WTC11 (cell line): ENCODE measurements at places on chromosomes 13 and 19. TPM values are rescaled to one million over a fixed set of nuclear protein-coding genes. Genes with fewer than 3 reads are reported as not detected.

GRCh38 chr13:38563739-38564138 lies 123.1 kb upstream of the FREM2 start:
- H3K4me1 ChIP-seq = peaks cover 5% of the 10 kb centered on the region
- H3K27me3 ChIP-seq = no peaks in the 10 kb centered on the region
- H3K4me3 ChIP-seq = no peak overlapping the region
- DNase-seq = no peak

DNA sequence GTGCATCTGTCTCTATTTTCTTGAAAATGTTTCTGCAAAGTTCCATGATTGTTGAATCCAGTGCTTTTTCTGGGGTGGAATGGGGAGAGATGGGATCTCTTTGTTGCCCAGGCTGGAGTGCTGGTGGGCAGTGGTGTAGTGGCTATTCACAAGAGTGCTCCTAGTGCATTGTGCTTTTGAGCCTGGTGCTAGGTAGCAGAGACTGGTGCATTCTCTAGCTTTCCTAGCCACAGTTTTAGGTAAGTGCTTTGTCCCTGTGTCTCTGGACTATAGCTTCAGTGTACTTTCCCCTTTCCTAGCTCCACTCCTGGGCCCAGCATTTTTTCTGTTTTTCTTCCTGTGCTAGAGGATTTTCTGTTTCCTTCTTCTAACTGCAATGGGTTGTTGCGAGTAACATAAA lies 825.6 kb downstream of the SLITRK6 start:
- peak overlapping the region; percentile 36; the same call in 1 of the 2 replicates for H3K27ac ChIP-seq
- no peaks in the 10 kb centered on the region for H3K27me3 ChIP-seq
- no peak for DNase-seq
- peaks cover 16% of the 10 kb centered on the region for H3K36me3 ChIP-seq
- H3K4me1 ChIP-seq = peaks cover 20% of the 10 kb centered on the region
- H3K4me3 ChIP-seq = no peak overlapping the region

DNA sequence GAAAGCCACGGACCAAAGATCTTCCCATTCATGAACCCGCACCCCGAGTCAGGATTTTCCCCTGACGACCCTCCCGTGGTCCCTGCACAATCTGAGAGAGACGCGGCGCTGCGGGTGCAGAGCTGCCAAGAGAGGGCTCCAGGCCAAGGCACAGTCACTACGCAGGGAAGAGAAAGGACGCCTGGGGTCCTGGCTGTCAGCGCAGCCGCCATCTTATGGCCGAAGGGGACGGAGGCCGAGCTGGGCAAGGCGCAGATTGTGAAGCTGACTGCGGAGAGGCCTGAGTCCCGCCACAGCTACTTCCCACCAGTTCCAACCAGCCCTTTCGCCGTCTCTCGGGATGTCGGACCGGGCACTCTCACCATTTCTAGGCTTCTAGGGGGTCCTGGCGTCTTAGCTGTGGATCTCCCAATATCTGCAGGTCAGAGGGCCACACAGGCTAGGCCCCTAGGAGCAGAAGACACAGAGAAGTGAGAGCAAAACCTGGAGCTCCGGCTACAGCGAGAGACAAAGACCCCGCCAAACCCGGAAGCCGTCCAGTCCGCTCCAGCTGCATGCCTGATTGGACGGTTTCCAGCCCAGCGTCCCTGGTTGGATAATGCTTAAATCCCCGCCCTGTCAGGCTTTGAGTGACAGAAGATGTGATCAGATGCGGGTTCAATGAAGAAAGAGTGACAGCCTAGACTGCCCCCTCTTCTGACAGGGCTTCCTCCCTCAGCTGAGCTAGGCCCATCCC lies at the start of gene ZNF100:
Gene ZNF100, minus strand, starts transcription at position 515 of the 736 bp plus-strand sequence. Its CDS starts 150 bp downstream, at position 365.
- H3K36me3 ChIP-seq = peaks cover 39% of the 10 kb centered on the region
- H3K4me1 ChIP-seq = peaks cover 10% of the 10 kb centered on the region
- peak within 1 kb of the TSS; percentile 97 for H3K27ac ChIP-seq
- H3K4me3 ChIP-seq = peak within 1 kb of the TSS; percentile 98
- DNase-seq = peak; percentile 89

- no peak overlapping the region for H3K4me3 ChIP-seq
- H3K4me1 ChIP-seq = peaks cover 3% of the 10 kb centered on the region; the same call in 1 of the 2 replicates
These were observed 80.1 kb downstream of the IPO5 start for GRCh38 chr13:98033277-98034247.

The FCAR gene
- total RNA-seq = 0.22 to 0.39 TPM in 2 of 3 replicates, not detected in the other

- H3K4me1 ChIP-seq = peaks cover 25% of the 10 kb centered on the region
- peak overlapping the region; percentile 25 for H3K27ac ChIP-seq
These were observed 22.0 kb upstream of the CD177 start for GRCh38 chr19:43331435-43332010.

DNA sequence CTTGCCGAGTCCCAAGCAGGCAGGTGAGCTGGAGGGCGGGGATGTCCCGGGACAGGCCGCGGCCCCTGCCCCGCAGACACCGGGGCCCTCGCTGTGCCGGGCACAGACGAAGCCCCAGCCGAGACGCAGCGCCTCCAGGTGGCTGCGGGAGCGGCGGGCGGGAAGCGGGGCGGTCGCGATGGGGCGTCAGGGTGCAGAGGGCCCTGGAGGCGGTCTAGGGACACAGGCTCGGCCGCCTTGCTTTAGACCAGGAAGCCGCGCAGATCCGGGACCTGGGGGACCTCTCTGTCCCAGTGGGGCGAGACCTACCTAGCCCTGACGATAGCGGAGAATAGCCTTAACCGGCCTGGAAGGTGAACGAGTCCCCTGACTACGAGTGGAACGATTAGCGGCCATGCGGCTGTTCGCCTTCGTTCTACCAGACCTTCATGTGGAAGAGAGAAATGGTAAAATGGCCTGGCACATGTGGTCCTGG lies 4.2 kb upstream of the ZNF564 start:
- no peak overlapping the region for H3K27ac ChIP-seq
- peaks cover 17% of the 10 kb centered on the region for H3K27me3 ChIP-seq
- peaks cover 10% of the 10 kb centered on the region; the same call in 1 of the 2 replicates for H3K4me1 ChIP-seq
- H3K36me3 ChIP-seq = no peaks in the 10 kb centered on the region

DNA sequence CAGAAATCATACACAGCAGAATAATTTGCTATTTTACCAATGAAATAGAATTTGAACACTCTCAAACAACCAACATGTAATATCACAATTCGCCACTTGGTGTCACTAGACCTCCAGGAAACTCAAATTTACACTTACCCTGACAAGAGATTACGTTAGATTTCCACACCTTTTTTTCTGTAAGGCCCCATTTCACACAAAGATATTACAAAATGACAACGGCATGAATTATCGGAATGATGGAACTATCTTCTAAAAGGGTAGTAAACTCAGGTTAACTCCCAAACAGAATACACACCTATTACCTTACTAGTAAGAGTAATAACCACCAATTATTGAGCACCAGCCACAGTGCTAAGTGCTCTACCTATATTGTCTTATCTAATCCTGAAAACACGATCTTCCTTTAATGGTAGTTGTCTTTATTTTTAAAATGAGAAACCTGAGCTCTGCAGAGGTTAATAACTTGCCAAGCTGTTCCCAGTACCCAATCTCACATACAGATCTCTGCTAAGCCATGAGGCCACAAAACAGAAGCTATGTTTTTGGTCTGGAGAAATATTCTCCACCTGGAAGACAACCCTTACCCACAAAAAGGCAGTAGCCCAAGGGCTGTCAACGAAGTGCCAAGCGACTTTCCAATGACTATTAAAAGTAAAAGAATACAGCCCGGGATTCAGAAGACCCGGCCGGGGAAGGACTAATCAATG lies 152.4 kb downstream of the DCLK1 start:
- no peak overlapping the region for H3K27ac ChIP-seq
- peaks cover 39% of the 10 kb centered on the region for H3K36me3 ChIP-seq
- peaks cover 16% of the 10 kb centered on the region for H3K4me1 ChIP-seq
- no peaks in the 10 kb centered on the region for H3K27me3 ChIP-seq
- no peak overlapping the region for H3K4me3 ChIP-seq
- peak; percentile 27 for DNase-seq

DNA sequence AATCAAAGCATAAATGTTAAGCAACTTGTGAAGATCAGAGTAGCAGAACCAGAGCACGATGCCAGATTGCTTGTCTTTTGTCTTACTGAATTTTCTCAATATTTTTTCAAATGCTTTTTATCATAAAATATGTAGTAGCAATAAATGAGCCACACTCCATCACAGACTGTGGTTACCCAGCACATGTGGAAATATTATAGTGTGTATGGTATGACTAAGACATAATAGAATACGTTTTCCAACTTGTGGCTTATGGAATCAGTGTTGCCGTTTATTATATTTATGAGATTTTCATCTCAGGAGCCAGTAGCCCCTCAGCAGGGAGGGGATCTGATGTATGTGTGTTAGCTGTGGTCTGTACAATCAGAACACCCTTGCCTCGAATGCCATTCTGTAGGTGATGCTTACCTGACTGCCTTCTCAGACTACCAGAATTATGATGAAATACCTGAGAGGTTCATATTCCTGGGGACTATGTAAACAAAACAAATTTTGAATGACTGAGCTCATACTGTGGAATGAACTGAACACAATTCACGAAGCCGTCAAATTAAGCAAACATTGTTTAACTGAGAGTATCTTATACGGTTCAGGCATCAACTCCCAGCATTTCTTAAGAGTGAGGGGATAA lies 1.9 kb downstream of the SCEL start:
- no peaks in the 10 kb centered on the region for H3K4me1 ChIP-seq
- no peak overlapping the region for H3K4me3 ChIP-seq
- no peak for DNase-seq
- H3K27ac ChIP-seq = no peak overlapping the region
- H3K36me3 ChIP-seq = no peaks in the 10 kb centered on the region
- H3K27me3 ChIP-seq = no peaks in the 10 kb centered on the region

DNA sequence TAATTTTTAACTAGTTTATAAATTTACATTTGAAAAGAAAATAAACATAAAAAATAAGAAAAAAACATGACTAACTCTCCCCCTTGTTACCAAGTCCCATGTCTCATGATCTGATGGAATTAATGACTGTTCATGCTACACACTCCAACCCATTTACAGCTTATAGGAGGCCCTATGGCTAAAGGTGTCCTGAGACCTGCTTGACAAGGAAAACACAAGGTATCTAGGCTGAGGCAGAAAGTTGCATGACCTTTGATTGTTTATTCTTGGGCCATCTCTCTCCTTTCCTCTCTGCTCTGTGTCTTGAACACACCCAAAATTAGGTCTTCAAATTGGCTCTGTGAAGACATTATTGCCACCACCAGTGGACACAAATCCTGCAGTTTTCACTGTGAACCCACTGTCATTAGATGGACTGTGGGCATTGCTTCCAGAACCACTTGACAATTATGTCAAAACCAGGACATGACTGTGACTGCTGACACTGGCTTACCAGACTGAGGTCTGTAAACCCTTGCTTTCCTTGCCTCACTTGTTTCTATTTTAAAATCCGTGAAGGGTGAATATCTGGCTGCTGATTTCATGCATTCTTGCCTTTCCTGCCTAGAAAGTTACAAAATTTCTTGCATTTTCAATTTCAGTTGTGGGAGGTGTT lies 386.5 kb upstream of the SPRY2 start:
- H3K36me3 ChIP-seq = peaks cover 6% of the 10 kb centered on the region; the same call in 1 of the 2 replicates
- H3K27me3 ChIP-seq = no peaks in the 10 kb centered on the region
- no peaks in the 10 kb centered on the region; the same call in 1 of the 2 replicates for H3K4me1 ChIP-seq

The ZNF506 gene
- total RNA-seq = 15.7 to 20.8 TPM (median 17.9 TPM) in 3 replicates

DNA sequence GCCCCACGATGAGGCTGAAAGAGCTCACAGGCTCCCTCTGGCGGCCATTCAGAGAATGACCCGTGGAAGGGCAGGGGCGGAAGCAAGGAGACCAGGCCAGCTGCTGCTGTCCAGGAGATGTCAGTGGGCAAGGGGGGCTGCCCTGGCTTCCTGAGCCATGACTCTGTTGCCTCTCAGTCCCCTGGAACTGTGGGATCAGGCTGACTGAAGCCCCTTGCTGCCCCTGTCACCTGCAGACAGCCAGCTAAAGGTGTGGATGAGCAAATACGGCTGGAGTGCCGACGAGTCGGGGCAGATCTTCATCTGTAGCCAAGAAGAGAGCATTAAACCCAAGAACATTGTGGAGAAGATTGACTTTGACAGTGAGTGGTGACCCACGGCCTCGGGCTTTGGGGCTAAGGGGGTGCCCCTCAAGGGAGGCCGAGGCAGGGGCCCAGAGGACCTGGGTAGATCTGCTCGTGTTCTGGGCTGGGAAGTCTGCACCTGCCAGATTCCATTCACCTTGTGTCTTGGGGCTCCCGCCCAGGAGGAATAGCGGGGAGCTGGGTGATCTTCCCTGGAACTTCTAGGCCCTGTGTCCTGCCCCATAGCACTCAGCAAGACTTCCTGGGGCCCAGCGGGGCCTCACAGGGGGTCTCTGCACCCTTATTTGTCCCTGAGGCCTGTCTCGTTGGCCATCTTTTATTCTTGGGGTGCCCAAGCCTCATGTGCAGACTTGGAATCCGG lies 12.5 kb upstream of the ACTN4 start:
- H3K4me3 ChIP-seq = no peak overlapping the region
- DNase-seq = peak; percentile 84
- H3K4me1 ChIP-seq = peaks cover 34% of the 10 kb centered on the region
- H3K27ac ChIP-seq = peak overlapping the region; percentile 91

DNA sequence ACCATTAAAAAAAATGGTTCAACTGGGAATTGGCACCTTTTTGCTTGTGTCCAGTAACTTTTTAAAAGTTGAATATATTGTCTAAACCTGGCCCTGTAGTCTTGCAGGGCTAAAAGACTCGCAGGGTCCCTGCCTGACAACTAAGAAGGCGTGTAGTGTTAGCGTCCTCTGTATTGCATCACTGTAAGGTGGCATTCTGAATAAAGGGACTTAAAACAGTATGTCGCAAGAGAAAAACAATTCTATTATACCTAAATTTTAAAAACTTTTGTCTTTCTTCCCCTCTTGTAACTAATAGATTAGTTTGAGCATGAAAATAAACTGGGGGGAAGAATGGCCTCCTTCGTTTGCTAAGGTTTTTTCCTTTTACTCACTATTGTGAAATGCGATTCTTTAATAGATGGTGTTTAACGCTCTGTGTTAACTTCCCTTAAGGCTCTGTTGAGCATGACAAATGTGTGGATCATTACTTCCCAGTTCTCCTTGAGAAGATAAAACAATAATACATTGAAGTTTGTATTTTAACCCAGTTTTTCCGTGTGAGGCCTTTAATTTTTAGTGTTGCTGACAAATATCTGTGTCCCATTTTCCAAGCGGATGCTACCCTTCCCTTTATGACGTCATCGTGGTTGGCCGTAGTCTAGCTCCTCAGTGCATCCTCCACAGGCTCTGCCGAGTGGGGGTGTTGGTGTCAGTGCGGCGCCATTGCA lies 134.6 kb downstream of the KATNAL1 start:
- no peaks in the 10 kb centered on the region; the same call in 1 of the 2 replicates for H3K27me3 ChIP-seq
- no peak overlapping the region for H3K4me3 ChIP-seq
- no peak overlapping the region for H3K27ac ChIP-seq
- no peaks in the 10 kb centered on the region for H3K36me3 ChIP-seq
- H3K4me1 ChIP-seq = peaks cover 12% of the 10 kb centered on the region
- no peak for DNase-seq
